ENCODE measurements at places on chromosomes 16 and 17.

- peak; percentile 99 for DNase-seq
These were observed at the start of gene STAT3 for GRCh38 chr17:42388381-42389134. Gene STAT3, minus strand, starts transcription at chr17:42388442. Its CDS starts 39,926 bp downstream, at chr17:42348516.

DNA sequence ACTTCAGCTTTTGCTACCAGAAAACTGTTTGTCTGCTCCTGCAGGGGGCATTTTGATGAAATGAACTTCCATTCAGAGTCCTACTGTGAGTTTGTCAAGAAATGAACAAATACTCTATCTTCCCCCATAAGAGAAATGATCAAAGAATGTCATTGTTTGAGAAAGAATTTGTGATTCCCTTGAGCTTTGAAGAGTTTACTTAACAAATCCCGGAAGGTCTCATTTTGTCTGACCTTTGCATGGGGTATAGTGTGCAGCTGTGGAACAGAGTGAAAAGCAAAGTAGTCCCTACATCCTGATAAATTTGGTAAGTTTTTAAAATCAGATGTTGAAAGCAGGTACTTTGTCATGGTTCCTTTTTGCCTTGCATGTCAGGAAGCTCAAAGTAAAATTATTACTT lies 178.0 kb downstream of the ABCC12 start:
- DNase-seq, result no peak

DNA sequence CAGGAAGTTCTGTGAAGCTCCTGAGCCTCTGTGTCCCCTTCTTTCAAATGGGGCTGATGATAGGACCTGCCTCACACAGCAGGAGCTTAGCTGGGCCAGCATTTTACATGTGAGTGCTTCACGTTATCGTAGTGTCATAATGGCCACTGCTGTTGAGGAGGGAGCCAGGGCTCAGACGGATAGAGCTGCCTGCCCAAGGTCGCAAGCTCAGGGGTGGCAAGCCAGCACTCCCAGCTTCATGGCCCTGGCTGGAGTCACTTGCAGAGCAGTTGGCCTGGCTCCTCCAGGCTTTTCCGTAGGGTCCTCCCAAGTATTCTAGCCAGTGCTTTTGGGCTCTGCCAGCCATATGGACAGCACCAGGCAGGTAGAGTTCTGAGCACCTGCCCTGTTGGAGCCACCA lies 115.1 kb downstream of the SOCS1 start:
- no peak for DNase-seq

DNA sequence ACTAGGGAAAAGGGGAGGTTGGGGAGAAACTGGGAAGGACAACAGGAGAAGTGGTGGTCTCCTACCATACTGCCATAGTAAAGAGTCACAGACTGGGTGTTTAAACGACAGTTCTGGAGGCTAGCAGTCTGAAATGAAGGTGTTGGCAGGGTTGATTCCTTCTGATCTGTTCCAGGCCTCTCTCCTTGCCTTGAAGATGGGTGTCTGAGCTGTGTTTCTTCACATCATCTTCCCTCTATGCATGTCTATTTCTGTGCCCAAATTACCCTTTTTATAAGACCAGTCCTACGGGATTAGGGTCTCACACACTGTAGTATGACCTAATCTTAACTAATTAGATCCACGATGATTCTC lies 79.8 kb upstream of the TMEM97 start:
- no peak for DNase-seq

GRCh38 chr16:80552277-80552676 lies 11.5 kb downstream of the DYNLRB2 start:
- DNase-seq, result no peak

DNA sequence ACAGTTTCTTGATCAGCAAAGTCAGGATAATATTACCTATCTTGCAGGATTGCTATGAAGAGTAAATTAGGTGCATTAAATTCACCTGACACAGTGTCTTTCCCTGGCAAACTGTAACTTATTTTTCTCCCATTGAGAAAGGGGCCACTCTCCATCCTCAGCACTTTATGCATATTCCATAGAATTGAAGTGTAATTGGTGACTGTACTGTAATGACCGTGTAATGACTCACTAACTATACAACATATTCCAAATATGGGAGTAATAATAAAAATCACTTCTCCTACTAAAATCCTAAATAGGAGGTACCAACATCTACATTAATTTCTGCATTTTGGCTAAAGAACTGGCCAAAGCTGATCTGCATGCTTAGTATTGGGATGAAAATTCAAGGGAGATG lies 141.9 kb upstream of the NOG start:
- DNase-seq, result no peak

DNA sequence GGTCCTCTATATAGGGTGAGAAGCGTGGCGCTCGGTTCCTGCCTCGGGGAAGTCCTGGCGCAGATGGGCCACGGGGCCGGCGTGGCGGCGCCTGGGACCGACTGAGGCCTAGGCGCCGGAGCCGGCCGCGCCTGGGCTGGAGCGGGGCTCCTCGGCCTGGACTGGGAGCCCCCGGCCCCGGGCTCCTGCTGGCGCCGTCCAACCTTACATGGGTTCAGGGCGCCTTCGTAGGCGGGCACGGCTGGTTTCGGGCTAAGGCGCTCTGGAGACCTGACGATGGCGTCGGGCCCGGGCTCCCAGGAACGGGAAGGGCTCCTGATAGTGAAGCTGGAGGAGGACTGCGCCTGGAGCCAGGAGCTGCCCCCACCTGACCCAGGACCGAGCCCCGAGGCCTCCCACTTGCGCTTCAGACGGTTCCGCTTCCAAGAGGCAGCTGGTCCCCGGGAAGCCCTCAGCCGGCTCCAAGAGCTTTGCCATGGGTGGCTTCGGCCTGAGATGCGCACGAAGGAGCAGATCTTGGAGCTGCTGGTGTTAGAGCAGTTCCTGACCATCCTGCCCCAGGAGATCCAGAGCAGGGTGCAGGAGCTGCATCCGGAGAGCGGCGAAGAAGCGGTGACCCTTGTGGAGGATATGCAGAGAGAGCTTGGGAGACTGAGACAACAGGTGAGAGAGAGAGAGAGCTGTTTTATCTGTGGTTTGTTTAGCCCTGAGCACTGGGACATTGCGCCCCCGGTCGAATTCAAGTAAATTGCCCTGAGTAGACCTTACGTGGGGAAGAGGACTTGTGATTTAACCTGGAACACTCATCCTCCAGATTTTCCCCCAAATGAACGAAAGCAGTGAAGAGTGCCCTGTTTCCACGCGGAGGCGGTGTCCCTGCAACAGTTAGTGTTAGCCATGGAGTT lies 504 bp downstream of the ZNF263 start:
- DNase-seq, result no peak

GRCh38 chr16:89456419-89456959 lies 33.9 kb downstream of the ANKRD11 start:
- no peak for DNase-seq

GRCh38 chr16:84973236-84973635 lies 38.1 kb downstream of the ZDHHC7 start:
- DNase-seq, result no peak

DNA sequence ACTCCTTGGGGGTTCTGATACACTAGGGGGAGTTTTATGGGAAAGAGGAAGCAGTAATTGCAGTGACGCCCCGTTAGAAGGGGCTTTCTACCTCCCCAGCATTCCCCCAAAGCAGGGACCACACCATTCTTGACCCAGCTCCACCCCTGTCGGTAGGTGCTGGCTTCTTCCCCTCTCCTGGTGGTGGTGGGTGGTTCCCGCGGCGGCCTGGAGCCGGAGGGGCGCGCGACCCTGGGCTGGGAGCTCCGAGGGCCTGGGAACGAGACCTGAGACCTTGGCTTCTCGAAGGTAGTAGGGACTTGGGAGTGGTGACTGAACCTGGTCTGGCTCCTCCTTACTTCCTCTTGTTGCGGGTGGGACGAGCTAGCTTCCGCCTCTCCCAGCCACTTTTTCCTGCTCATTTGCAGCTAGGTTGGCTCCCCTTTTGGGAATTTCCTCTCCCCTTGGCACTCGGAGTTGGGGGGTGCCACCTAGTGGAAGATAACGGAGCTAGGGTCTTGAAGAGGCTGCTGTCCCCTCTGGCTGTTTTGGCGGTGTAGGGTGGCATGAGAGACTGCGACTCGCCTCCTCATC lies 438 bp downstream of the GRN start:
- no peak for DNase-seq

DNA sequence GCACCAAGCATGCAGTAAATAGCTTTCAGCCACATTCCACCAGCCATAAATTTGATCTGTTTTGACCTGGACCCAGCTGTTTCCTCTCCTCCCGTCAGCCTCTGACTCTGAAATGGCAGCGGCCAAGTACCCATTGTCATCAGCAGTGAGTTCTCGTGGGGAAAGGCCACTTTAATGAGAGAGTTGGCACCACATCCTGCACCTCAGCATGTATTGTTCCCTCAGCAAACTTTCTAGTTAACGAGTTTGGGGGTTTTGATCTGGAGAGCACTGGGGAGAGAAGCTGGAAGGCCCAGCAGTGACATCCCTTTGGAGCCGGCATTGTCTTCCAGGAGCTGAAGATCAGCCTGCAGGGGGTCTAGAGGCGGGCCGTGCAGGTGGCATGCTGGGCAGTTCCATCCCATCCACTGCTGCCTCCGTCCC lies 84.9 kb downstream of the RPA1 start:
- DNase-seq, result no peak

DNA sequence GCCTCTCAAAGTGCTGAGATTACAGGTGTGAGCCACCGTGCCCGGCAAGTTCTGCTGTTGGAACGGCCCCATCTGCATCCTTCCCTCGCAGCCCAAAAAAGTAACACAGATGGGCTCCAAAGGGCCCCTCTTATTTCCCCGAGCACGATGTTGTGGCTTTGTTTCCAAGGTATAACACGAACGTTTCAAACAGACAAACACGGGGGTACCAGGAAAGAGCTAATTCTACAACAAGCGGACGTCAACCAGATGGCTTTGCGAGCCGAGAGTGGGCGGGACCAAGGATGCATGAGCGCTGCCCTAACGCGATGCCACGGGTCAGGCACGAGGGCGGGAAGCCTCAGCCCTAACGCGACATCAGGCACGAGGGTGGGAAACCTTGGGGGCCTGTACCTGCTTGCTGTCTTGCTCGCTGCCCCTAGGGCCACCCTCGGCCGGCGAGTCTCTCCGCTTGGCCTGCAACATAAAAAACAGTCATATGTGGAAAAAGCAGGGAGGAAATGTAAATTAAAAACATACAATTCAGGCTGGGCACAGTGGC lies 24.2 kb downstream of the UNKL start:
- no peak for DNase-seq

GRCh38 chr16:64012166-64012565 lies 1109.7 kb downstream of the CDH11 start:
- no peak for DNase-seq

GRCh38 chr17:48612456-48612853 lies 1.6 kb upstream of the HOXB7 start:
- DNase-seq, result no peak

- no peak for DNase-seq
These were observed 6.0 kb upstream of the RPH3AL start for GRCh38 chr17:358491-359151.

DNA sequence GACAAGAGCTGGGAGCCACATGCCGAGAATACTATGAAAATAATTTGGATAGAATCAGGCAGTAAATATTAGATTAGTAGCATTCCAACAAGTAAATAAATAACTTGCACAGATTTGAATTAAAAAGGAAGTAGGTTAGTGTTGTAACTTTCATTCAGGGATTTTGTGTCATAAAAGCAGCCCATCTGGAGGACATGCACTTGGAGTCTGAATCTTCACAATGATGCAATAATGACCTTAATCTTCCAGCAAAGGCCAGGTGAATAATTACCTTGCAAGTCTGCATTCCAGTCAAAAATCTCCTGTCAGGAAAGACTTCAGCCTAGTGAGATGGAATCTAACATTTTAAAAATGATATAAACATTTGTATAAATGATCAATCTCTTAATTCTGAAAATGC lies 518.1 kb downstream of the KCNJ2 start:
- no peak for DNase-seq

- DNase-seq, result no peak
These were observed 7.8 kb downstream of the CES3 start for GRCh38 chr16:66968847-66969246.

- DNase-seq, result peak; percentile 81
These were observed 688 bp downstream of the FBRS start for GRCh38 chr16:30658731-30659506.

DNA sequence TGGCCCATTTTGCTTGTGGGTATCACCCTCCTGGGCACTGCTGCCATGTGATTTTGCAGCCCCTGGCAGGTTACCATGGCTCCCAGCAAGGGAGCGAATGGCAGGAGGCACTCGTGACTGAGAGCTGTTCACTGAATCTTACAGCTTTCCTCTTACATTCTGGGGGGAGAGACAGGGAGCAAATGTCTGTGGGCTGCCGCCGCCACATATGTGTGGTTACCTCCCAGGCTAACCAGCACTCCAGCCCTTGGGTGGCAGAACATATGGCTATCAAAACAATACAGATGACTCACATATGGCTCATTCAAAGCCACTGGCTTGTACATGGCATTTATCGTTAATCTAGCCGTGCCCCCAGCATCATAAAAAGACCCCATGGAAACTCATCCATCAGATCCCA lies 19.8 kb downstream of the GTF3C1 start:
- DNase-seq, result no peak

DNA sequence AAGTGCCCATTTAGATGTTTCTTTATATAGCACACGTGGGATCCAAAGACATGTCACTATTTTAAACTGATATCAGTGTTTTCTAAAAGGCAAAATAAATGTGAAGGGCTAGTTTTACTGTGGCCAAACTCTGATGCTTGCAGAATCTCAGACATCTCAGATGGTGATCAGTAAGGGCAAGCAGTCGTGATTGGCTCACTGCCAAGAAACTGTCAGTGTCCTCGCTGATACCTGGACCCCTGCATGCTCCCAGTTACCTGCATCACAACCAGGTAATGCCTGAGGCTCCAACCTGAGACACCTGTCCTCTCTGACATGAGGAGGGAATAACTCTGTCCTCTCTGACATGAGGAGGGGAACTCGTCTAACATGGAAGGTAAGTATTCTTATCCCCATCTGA lies 114.0 kb downstream of the SPECC1 start:
- no peak for DNase-seq

- DNase-seq, result no peak
These were observed 69.8 kb downstream of the KSR1 start for GRCh38 chr17:27525836-27526603.

GRCh38 chr17:68459037-68459639 lies 1.8 kb upstream of the WIPI1 start:
- DNase-seq, result no peak

DNA sequence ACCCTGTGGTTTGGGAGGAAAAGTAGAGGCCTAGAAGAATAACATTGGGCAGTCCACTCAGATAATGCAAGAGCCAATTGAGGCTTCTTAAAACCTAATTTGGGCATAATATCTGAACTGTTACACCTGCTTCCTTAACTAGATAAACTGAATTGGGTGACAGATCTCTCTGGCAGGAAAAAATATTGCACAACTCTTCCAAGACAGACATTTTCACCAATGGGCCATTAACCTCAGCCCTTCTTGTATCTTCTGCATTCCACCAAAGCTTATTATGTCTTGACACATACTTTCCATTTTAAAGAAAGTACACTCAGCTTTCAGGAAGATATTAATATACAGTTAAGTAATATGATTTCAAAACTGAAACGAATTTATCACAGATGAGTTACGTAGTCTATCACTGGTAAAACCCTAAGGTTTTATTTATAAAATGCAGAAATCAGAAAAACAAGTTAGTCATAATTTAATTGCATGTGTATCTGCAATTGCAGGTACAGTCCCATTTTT lies 79.9 kb upstream of the MON1B start:
- no peak for DNase-seq

GRCh38 chr17:48995974-48996721 lies 1.0 kb upstream of the IGF2BP1 start:
- DNase-seq, result no peak
